Suppressor macrophage treated with lipopolysaccharide for 1 hour (primary cell): ENCODE measurements at places on chromosomes 12 and 14.
A peak's percentile ranks its signal among the peaks of the same experiment; 100 is the strongest.

DNA sequence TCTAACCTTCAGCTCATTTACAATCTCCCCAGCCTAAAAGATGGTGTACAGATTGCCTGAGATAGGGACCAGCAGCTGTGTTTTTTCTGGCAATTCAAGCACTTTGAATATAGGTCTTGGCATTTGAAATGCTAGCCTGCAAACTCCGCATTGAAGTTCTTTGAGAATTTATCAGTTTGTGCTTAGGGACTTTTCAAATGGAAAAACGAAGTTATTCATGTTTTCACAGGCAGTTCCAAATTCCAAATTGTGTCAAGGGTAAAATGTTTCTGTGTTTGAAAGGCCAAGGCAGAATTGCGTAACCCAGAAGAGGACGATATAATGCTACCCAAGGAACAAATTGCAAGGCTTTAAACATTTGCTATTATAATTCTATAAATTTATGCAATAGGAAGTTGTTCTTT, 168.9 kb upstream of the RASSF8 start:
- no peak for DNase-seq

GRCh38 chr12:41103614-41104013, 84.5 kb upstream of the PDZRN4 start:
- DNase-seq: no peak

DNA sequence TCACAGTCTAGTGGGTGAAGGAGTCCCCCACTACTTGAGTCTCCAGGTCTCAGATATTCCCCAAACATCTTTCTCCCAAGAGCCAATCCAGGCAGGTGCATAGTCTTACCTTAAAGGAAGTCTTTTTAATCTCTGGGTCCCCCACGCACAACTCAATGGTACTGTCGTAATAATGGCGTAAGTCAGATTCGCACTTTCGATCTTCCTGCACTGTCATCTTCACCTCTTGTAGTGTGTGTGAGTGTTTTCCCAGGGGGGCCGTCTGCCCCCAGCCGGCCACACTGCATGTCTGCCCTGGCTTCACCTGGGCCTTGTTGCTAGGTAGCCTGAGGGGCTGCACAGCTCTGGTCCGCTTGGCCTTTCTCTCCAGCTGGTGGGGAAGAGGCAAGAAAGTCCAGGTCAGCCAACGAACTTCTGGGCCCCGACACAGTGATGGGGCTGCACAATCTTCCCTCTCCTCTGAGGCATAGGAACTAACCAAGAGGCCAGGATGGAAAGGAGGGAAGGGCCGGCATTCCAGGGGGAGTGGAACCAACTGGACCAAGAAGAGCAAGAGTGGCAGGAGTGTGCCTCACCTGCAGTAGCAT, 2.1 kb downstream of the GZMB start:
- no peak for DNase-seq

- DNase-seq: no peak
These were observed 308.4 kb downstream of the SEC23A start for GRCh38 chr14:38794677-38795076.

DNA sequence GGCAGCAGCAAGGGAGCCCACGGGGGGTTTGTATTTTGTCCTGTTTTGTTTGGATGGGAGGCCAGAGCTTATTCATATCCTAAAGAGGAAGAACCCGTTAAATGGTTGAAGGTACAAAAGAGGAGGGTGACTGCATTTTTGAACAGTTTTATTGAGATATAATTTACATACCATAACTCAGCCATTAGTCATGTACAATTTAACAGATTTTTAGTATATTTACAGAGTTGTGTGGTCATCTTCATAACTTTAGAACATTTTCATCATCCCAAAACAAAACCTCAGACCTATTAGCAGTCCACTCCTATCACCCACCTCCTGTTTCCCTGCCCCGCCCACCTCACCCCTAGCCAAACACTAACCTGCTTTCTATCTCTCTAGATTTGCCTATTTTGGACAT, 12.6 kb downstream of the NRDE2 start:
- DNase-seq: no peak

DNA sequence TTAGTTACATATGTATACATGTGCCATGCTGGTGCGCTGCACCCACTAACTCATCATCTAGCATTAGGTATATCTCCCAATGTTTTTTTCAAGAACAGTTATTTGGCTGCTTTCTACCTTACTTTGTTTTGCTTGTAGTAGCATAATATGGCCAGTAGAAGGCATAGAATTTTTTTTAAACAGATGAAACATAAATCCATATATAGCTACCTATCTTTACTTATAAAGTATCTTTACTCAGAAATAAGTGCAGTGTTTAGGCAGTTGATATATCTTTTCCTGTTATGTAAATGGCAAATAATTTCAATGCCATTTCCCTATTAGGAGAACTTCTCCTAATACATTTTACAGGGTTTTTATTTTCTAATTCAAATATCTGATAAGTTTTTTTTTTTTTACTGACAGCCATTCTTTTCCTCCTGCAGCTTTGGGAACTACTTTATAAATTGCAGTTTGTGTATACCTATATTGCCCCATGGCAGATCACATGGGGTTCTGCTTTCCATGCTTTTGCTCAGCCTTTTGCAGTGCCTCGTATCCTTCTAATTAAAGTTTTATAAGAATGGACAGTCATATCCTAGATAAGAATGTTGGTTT, 143.1 kb downstream of the PCNX1 start:
- no peak for DNase-seq

DNA sequence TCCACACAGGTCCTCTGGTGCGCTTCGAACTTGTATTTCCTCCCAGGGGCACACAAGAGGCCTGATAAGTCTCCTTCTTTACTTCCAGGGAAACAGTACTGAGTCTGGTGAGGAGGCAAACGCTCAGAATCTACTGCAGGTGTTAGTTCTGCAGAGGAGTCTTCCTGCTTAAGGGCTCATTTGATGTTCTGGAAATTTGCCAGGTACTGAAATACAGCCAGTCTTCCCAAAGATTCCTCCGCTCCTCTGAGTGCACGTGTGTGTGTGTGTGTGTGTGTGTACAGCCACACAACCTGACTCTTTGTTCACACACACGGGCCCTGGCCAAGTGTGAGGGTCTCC, 92.0 kb downstream of the FBXL14 start:
- no peak for DNase-seq

DNA sequence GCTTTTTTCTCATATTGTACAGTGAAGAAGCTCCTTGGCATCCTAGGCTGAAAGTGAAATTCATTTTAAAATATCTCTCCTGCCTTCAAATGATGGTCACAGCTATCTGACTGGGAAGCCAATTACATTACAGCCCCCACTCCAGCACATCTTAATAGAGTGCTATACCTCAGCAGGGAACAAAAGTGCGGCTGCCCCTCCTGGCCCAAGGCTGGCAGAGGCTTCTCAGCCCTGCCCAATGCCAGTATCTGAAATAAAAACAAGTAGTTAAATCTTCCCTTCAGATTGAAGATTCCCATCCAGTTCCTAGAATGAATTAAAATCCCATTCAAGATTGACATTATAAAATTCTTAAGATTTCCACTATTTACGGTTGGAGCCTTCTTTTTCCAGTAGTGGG, 54.9 kb upstream of the GNG2 start:
- no peak for DNase-seq

GRCh38 chr12:85441741-85442140, 161.7 kb downstream of the ALX1 start:
- DNase-seq: no peak

DNA sequence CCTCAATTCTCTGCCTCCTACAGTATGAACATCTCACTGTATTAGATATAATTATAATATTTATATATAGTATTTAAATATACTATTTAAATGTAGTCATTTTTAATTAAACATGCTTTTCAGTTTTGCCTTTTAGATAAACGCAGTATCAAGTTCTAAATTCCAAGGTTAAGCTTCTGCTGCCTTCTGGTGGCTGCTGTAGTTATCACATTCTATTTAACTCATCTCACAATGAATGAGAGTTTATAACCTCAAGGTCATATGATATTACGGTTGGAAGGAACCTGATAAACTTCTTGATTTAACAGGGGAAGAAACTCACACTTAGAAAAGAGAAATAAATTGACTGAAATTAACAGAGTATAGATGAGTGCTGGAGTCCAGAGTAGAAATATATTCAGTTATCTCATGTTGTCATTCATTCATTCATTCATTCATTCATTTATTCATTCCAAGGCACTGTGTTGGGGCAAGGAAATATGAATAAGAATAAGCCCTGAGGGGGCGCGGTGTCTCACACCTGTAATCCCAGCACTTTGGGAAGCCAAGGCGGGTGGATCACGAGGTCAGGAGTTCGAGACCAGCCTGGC, 31.9 kb downstream of the GUCY2C start:
- peak; percentile 74 for DNase-seq

GRCh38 chr12:5044420-5045295, 979 bp downstream of the KCNA5 start:
- DNase-seq: no peak

DNA sequence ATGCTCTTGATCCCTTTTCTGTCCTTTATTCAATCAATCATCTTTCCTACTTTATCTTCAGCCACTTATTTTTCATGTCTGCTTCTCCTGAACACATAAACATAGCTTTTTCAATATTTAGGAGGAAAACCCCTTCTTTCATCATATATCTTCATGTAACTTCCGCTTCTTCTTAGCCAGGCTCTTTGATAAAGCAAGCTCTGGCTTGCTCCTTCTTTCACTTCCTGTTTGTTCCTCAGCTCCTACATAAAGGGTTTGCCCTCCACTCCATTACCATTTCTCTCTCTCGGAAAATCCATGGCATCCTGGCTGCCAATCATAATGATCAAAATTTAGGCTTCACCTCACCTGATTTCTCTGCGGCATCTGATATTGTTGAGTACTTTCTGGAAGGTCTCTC, 33.7 kb upstream of the HELB start:
- peak; percentile 89 for DNase-seq

DNA sequence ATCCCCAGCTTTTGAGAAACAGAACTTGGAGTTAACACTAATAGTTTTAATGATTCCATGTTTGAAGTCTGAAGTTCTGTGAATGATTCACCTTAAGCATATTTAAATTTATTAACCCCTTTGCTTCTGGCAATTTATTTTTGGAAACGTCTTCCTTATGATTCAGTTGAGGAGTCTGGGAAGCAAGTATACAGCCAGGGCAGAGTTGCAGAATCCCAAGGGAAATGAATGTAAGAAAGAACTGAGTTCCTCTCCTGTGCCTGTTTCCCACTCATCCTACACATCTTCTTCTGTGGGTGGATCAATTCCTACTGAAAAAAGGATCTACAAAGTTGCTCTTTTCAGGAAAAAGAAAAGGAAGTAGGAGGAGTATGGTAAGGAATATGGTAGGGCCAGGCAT, 108.2 kb upstream of the CCDC91 start:
- DNase-seq: no peak
